Testis (tissue), 5 donors: ENCODE measurements at places on chromosomes 4 and X. TPM values are rescaled to one million over a fixed set of nuclear protein-coding genes. Genes with fewer than 3 reads are reported as not detected.

MAGED4 gene
- total RNA-seq: 20.3 TPM

MBTPS2 gene
- total RNA-seq: 11.4 TPM

ENPP6 gene
- 3.5 TPM for total RNA-seq

GPRIN3 gene
- 2.2 TPM for total RNA-seq

TDO2 gene
- not detected for total RNA-seq

USP17L30 gene
- total RNA-seq: not detected

TMPRSS11A gene
- total RNA-seq: not detected

L1CAM gene
- total RNA-seq: 1.7 TPM

TRO gene
- total RNA-seq: 15.4 TPM

NLGN3 gene
- 8.9 TPM for total RNA-seq

GRCh38 chrX:20409991-20410390 is 143.3 kb upstream of the RPS6KA3 start:
- DNase-seq: no peak

DNA sequence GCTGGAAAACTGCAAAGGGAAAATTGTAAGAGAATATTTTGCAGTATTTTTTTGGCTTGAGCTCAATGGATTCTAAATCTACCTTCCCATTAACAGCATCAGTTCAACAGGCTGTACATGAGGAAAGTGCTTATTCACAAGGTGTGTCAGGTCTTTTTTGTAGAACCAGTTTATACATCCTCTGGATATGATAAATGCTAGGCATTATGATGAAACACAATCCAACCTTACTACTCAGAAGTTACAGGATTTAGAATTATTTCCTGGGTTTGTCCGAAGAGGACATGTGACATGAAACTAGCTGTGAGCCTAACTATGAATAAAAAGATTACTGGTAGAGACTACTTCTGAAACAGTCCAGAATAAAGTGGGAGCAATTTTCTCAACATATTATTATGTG is 49.5 kb downstream of the ATXN3L start:
- DNase-seq: no peak

DNA sequence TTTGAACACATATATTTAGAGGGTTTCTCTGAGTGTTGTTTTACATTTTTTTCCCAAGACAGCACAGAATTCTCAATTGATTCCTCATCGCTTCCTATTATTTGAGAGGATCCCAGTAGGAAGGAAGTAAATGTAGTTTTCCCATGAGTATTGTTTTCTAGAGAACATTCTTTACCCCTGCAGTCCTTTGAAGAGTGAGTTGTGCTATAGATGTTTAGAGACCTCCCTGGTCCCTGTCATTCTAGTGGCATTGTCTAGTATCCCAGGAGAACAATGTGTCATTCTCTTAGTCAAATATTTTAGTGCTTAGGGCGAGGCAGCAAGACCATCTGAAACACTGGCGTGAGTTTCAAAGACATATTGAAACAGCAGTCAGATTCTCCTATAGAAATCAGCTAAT is 32.5 kb downstream of the SORBS2 start:
- no peak for DNase-seq

DNA sequence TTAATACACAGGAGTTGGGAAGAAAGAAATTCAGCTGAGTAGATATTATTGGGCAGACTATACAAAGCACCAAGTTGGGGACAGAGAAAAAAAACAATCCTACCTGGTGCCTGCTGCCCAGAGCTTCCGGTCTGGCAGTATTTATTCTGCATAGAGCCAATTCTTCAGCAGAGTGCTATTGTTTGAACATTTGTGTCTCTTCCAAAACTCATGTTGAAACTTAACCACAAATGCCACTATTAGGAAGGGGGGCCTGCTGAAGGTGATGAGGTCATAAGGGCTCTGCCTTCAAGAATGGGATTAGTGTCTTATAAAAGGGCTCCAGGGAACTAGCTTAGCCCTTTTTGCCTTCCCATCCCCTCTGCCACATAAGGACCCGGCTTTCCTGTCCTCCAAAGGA is 136.2 kb downstream of the EVC2 start:
- DNase-seq: no peak

GRCh38 chrX:98203800-98204199 is 1320.1 kb downstream of the RPA4 start:
- DNase-seq: no peak

GRCh38 chr4:111323496-111323895 is 700.6 kb upstream of the PITX2 start:
- no peak for DNase-seq

DNA sequence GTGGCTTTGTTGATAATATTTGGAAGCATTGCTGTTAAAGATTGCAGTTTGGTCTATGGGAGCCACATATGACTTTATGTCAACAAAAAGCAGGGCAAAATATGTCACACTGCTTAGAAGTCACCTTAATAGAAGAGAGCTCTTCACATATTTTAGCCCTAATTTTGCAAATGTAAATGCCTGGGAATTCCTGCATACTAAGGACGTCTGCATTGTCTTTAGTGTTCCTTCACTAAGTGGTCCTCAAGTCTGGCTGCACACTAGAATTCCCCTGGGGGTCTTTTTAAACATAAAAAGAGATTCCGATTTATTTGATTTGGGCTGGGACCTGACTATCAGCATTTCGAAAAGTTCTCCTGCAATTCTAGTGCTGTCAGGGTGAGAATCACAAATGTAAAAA is 495.1 kb upstream of the FAM241A start:
- DNase-seq: no peak

- DNase-seq: no peak
Measured at GRCh38 chr4:121726642-121727268, 30.0 kb upstream of the ANXA5 start.

GRCh38 chrX:54812306-54812705 is 4.8 kb downstream of the MAGED2 start:
- no peak for DNase-seq

DNA sequence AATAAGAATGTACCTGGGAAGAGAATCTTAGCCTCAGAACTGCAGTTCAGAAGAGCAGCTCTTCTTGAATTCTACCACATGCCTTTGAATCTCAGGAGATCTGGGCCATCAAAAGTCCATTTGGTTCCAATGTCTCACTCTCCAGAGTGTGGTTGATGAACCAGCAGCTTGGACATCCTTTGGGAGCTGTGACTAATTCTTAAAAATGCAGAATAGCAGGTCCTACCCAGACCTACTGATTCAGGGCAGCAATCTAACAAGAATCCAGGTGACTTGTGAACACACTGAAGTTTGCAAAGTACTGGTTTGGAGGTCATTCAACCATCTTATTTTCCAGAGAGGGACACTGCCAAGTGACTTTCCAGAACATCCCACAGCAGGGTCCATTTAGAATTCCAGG is 244.7 kb downstream of the PACRGL start:
- no peak for DNase-seq

DNA sequence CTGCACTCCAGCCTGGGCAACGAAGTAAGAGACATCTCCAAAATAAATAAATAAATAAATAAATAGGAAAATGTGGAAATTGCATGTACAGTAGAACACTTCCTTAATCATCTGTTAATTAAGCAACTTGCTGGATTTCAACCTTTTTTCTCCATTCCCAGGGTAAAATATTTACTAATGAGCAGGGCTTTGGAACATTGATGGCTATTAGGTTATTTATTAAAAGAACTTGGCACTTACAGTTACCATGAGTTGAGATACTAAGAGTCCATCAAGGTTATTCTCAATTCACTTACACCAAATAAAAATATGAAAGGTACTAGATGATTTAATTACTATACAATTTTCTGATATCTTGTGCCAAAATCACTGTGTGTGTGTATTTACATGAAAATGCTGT is 607.1 kb downstream of the PCDH18 start:
- DNase-seq: no peak

DNA sequence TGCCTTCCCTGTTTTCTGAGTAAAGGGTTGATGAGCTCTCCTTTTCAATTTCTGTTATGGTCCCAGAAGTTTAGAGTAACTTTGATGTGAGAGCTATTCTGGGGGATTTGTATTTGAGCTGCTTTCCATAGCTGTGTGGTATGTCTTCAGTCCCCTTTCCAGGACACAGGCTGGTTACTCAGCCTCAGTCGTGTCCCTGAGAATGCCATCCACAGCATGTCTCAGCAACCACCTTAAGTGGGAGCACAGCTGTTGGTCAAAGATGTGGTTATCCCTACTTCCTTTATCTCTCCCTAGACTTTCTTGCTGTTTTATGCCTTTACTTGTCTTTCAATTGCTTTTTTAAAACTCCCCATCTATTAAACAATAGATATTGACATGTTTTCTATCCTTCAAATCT is 37.8 kb downstream of the RNF175 start:
- no peak for DNase-seq

DNA sequence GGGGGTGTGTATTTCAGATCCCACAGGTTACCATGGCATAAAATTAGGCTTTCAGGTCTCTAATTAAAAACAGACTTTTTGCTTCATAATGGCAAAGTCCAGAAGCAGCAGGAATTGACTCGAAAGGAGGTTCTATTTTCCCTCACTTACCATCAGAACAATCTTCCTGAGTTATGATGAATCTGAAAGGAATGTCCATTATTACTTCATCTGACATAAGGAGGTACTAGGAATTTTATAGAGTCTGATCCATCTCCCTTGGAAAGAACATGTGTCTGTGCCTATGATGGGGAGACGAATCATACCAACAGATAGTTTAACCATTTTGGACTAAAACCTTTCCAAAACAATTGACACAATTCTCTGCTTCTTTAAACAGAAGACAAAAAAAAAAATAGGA is 206.3 kb upstream of the FGF13 start:
- DNase-seq: no peak

- DNase-seq: no peak
Measured at GRCh38 chr4:184400375-184400870, 73.9 kb downstream of the IRF2 start.

DNA sequence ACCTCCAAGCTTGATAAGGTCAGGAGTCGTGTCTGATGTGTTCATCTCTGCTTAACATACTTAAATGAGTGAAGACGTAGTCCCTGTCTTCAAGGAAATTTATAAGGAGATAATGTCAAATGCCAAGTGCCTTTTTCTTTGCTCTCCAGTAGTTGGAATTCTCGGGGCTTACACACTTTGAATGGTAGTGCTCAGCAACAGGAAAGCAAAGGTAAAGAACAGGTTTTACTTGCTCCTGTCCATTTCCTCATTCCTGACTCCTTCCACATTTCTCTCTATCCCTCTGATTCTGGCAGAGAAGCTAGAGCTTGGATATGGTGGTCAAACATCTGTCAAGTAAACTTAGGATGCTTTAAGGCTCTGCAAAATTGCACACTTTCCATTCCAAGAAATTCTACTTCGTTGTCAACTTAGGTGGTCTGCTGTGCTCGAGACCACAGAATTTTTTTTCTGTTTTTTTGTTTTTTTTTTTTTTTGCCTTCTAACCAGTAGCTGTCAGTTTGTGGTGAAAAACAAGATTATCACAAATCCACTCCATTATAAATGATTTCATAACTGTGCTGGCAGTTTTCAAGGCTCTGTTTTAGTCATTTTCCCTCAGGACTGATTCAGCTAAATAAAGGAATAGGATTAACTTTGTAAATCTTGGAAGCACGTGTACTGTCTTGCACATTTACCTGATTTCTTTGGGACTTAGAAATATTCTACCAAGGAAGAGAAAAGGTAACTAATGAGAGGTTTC is 180.8 kb upstream of the ANXA3 start:
- DNase-seq: no peak

DNA sequence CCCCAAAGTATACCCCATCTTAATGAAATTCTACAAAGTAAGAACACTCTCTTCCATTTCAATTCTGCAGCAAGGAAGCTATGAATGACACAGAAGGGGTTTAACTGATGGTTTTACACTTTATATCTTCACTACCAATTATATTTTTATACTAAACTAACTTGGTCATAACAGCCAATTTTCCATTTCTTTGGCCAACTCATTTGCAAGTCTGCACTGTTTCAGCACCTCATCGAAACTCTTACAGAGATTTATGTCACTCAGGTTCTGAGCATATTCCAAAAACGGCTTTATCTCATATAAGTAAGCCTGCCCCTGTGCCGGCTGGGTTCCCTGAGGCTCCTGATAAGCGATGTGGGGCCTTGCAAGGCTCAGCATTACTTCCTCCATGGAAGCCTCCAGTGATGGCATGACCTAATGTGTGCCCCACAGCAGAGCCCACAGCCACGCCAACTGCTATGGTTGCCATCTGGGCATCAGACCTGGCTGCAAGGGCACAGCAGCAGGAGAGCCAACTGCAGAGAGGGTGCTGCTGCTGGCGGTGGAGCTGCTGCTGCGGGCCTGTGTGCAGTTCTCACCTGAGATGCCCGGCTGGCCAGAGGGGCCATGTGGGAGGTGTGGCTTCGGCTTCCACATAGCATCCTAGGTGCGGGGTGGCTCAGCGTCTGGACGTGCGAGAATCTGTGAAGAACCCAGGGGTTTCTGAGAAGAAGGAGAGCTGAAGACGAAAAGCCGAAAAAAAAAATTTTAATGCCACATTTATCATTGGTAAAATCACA is 13.4 kb upstream of the IBSP start:
- DNase-seq: no peak

- peak; percentile 10 for DNase-seq
Measured at GRCh38 chr4:3283916-3284315, 8.9 kb upstream of the RGS12 start.

GRCh38 chrX:132677233-132677716 is 188.4 kb upstream of the MBNL3 start:
- DNase-seq: no peak

GRCh38 chr4:148445071-148445859 is 3.1 kb upstream of the NR3C2 start:
- DNase-seq: peak; percentile 73

DNA sequence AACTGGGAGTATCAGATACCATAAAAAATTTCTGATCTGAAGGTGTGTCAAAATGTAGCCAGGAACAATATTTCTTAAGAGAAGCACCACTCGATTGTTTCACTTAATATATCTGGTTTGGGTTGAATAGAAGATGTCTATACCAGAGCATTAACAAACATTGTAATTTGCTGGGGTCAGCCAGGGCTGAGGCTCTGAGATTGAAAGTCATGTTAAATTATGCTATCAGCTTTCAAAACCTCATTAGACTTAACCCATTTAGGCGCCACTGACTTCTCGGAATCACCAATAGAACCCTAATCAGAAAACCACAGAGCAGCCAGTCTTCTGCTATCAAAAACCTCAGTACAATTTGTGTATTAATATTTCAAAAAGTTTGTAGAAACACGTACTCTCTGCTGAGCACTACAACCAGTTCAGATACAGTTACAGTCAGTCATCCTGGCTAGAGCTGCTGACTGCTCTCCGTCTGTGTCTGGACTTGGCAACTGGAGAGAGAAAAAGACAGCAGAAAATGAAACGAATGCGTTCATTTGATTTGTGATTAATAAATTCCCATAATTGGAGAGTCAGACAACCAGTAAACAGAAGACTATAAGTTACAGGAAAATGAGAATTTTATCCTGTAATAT is 848.6 kb upstream of the PABPC4L start:
- DNase-seq: no peak

DNA sequence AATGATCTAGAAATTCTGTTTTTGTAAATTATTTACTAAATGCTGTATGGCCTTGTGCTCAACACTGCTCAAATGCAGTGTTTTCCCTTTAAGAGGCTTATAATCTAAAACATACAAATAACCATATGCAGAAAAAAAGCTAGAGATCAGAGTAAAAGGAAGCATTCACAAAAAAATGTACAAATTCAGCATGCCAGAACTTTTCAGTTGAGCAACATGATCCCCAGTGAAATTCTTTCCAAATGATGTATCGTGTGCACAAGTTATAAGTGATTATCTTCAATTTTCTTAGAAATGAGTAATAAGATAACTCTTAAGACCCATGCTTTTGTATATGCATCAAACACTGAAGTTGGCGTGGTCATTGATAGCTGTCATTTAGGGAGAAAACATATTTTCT is 5.0 kb downstream of the GPC3 start:
- no peak for DNase-seq

- DNase-seq: peak; percentile 23
Measured at GRCh38 chr4:152936446-152937335, 568 bp downstream of the FHDC1 start.

GRCh38 chr4:186204103-186204559 is 12.8 kb downstream of the CYP4V2 start:
- peak; percentile 69 for DNase-seq
